Right lung (tissue), 10 donors: ENCODE measurements at places on chromosomes 7 and 10. TPM values are rescaled to one million over a fixed set of nuclear protein-coding genes. Genes with fewer than 3 reads are reported as not detected.

The SPDYE17 gene
- not detected for polyA plus RNA-seq

GRCh38 chr7:50557099-50557498, 8.1 kb downstream of the DDC start:
- no peak for DNase-seq

DNA sequence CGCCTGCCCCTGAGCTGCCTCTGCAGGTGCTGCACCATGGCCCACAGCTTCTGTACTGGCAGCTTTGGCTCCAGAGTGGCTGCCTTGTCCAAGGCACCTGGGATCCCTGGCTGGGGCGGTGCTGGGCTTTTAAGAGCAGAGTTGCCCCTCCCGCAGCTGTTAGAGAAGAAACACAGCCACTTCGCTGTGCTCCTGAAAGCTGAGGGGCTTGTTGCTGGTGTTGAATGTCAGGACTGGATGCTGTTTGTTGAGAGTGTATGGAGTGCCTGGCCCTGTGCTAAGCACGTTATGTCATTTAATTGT, 6.2 kb downstream of the FAM241B start:
- DNase-seq, result no peak

The HOXA7 gene
- 5.3 TPM for polyA plus RNA-seq

DNA sequence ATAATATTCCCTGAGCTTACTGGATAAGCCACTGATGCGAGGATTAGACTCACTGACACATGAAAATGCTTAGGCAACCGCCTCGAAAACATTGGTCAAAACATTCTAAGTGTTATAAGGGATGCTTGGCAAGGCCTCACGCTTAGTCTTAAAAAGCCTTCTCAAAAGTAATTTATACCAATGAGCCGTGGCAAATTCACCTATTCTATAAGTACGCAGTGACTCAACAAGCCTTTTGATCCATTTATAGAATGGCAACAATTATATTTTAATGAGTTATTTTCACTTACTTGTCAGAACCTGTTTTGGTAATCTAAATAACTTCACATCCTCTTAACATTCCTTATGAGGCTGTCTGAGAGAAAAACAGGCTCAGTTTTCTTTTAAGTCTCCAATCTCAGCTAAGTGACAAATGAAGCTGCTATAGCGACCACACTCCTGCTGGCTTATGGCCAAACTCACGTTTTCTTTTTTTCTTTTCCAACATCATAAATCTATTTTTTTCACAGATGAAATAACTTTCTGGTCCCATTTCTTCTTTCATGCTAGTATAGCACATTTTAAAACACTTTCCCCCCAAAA, 121.2 kb upstream of the AFAP1L2 start:
- no peak for DNase-seq

DNA sequence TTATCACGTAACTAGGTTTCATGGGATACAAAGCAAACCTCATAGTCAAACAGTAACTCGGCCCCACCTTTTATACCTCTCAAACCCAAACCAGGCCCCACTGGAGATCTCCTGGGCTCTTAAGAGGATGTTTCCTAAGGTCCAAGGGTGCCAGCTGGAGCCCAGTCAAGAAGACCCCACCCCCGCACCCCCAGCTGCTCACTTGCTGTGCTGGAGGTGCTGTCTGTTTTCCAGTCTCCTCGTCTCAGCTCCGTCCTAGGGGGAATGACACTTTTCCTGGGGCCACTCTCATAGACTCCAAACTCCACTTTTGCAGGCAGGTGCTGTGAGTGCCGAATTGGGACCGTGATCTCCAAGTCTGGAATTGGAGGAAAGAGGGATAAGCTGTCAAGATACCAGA, 22.7 kb upstream of the TM9SF3 start:
- no peak for DNase-seq

The DGKB gene
- polyA plus RNA-seq, result 0.19 TPM

DNA sequence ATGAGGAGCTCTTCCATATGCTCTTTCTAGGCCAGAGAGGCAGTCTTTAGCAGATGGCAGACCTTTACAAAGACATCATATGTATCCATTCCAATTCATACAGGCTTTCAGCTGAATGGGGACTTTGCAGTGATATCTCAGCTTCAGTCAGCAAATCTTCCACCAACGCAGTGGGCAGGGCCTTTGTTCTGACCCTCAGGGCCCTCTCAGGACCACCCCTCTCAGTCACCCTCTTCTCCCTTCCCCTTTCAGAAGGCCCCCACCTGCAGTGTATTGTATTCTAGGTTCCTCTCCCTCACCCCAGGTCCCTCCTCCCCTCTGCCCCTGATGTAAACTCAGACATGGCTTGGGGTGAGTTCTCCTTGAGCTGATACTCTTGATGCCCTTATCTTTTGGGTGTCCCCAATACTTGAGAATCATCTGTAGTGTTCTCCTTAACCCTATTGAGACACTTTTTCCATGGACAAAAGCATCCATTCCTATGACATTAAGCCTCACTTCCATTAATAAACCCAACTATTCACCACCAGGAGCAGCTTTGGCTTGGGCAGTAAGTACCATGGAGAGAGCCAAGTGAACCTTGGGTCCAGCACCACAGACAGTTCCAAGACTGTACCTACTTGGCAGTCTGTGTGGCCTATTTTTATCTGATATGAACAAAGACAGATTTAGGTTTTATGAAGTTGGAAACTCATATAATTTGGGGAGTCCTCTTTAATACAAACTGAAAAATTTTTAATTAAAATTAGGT, 62.7 kb downstream of the ADCYAP1R1 start:
- DNase-seq, result peak; percentile 16

GRCh38 chr7:127911968-127912511, 119.2 kb downstream of the LRRC4 start:
- no peak for DNase-seq

DNA sequence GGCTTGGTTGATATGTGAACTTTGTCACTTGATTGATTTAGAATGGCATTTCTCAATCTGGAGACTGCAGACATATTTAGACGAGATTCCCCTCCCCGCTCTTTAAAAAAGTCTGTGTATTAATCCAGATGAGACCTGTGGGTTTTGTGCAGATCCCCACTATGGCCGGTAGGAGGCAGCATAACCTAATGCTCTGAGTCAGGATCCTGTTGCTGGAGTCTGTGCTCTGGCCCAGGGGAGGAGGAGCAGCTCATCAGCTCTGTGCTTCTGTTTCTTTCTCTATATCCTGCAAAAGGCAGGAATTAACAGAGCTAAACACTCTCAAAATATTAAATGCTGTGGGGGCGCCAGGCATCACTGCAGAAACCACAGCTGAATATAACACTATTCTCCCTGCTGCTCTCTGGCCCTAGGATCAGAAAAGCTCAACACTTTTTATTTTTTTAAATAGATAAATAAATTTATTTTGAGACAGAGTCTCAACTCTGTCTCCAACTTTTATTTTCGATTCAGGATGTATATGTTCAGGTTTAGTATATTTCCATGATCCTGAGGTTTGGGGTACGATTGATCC, 23.9 kb upstream of the SEPHS1 start:
- no peak for DNase-seq

- no peak for DNase-seq
These were observed at the start of gene CD36 for GRCh38 chr7:80637911-80638765. CD36 (plus strand) TSS chr7:80638642; CDS start chr7:80646741, 8,099 bp downstream.

The TAS2R4 gene
- polyA plus RNA-seq, result 5.2 TPM

DNA sequence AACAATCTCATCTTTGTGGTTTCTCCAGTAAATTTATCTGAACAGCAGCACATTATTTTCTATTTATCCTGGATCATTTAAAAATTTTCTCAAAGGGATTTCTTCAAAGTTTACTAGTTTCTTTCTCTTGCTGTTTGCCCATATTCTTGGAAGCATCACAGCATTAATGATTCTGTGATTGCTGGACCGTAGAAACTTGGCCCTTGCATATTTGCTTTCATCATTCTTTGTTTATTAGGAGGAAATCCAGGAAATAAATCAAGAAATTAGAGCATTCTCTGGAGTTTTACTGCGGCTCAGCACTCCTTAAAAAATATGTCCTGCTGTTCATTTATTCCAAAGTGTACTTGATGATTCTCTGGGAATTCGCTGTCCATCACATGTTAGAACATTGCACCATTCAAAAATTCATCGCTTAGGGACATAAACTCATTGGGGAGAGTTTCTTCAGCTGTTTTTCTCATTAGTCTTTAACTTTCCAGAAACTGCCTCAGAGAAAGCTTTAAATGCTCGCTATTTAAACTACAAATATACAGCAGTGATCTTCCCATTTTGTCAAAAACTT, 264.0 kb upstream of the CDC14C start:
- peak; percentile 81 for DNase-seq

DNA sequence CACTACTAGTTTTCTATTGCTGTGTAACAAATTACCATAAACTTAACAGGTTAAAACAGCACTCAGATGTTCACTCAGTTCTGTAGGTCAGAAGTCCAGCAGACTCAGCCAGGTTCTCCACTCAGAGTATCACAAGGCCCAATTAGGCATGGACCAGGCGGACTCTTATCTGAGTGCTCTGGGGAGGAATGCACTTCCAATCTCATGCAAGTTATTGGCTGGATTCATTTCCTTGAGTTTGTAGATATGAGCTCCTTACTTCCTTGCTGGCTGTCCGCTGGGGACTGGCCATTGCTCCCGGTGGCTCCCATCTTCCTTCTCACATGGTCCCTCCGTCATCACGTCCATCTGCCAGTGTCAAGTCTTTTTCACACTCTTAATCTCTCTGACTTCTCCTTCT, 137.0 kb upstream of the PRR15 start:
- DNase-seq, result no peak

The OR2A12 gene
- not detected for polyA plus RNA-seq

The BEND7 gene
- polyA plus RNA-seq, result 20.3 TPM

- DNase-seq, result peak; percentile 43
These were observed 1.6 kb downstream of the GLUD1 start for GRCh38 chr10:87092861-87093631.

- DNase-seq, result peak; percentile 75
These were observed 385 bp downstream of the SHLD2 start for GRCh38 chr10:87095236-87095945.

The PSTK gene
- polyA plus RNA-seq, result 7.3 TPM

DNA sequence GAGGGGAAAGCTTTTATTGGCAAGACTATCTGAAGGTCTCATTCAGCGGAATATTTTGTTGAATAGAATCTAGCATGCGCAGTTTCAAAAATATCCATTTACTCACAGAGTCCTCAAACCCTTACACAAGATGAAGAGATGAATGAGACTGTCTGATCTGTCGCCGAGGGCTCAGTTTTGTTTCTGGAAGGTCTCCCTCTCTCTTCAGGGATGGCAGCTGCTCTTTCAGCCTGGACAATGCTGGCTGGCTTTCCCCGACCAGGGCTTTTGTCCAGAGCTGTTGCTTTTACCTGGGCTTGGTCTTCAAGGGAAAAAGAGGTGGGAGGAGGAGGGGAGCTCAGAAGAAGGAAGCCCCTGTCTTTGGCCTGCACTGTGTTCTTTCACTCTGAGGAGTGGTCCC, 81.9 kb upstream of the BTBD16 start:
- no peak for DNase-seq

GRCh38 chr10:103111918-103112877, 80.9 kb downstream of the NT5C2 start:
- DNase-seq, result no peak

The GNAI1 gene
- 137 TPM for polyA plus RNA-seq

The PNLIPRP3 gene
- not detected for polyA plus RNA-seq

GRCh38 chr10:84138478-84139125, 707 bp upstream of the GHITM start:
- DNase-seq, result no peak

- DNase-seq, result no peak
These were observed 10.2 kb downstream of the SCD start for GRCh38 chr10:100357059-100357858.

The MYOZ1 gene
- polyA plus RNA-seq, result 25.1 TPM

GRCh38 chr7:138902161-138902560, 79.0 kb downstream of the KIAA1549 start:
- no peak for DNase-seq

DNA sequence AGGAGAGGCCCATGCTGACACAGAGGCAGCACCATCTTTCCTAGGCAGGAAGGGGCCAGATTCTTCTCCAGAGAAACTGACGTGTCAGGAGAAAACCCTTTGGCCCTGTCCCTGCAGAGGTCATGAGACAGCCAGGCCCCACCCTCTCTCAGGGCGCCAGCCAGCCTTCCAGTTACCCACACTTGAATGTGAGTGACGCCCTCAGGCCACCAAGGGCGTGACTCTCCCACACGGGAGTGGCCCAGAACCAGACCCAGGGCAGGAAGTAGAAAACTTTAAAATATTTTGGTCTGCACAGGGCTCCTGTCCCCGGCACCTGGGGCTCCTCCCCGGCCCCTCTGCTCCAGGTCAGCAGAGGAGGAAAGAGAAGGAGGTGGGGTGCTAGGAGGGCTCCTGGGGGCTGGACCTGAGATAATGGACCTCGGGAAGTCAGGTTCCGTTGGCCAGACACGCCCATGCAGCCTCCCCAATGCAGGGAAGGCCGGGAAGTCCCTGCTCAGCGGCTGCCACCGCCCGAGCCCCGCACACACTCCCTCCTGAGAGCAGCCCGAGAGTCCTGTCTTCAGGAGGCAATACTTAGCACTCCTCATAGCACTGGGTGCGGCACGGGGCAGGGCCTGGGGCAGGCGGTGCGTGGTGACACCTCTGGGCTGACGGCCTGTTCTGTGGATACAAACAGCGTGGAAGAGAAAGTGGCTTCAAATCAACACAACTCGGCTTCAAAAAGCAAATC, 67.0 kb upstream of the CFAP46 start:
- DNase-seq, result no peak

DNA sequence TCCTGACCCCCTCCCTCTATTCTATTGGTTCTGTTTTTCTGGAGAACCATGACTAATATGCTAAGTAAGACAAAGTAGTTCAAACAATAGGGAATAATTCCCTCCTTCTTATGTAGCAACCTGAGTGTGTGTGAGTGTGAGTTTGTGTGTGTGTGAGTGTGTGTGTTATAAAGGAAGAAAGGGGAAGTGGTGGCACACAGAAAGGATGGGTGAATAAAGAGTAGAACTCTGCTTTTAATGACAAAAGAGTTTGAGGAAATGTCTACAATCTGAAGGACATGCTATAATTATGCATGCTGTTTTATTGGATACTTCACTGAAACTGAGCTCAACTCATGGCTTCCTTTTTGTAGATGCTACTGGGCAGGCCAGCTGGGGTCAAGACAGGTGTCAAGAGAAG, 489.5 kb downstream of the REEP3 start:
- DNase-seq, result no peak

DNA sequence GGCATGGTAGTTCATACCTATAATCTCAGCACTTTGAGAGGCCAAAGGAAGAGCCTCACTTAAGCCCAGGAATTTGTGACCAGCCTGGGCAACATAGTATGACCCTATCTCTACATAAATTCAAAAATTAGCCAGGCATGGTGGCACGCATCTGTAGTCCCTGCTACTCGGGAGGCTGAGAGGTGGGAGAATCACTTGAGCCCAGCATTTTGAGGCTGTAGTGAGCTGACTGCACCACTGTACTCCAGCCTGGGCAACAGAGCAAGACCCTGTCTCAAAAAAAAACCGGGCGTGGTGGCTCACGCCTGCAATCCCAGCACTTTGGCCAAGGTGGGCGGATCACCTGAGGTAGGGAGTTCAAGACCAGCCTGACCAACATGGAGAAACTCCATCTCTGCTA, 19.8 kb downstream of the PARD3 start:
- DNase-seq, result no peak

The SDK1 gene
- polyA plus RNA-seq, result 19.5 TPM

GRCh38 chr10:106502641-106503040, 661.9 kb downstream of the SORCS1 start:
- no peak for DNase-seq
